ENCODE measurements at places on chromosomes 3 and 15.

DNA sequence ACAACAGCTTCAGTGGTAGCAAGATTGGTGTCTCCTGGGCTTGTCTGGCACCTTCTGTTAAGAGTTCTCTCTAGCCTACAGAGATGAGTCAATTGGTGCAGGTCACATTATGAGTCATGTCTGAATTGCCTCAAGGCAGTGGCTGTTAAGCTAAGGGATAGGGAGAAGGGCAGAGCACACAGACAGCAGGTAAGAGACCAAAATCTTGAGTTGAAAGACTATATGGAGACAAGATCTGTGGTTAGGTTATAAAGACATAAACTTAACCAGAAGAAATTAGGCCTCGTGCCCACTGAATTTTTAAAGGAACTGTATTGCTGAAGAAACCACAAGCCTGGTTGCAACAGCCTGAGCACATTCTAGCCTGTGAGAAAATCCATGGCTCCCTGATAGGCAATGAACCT lies 19.2 kb upstream of the KPNA1 start:
- DNase-seq, result no peak

DNA sequence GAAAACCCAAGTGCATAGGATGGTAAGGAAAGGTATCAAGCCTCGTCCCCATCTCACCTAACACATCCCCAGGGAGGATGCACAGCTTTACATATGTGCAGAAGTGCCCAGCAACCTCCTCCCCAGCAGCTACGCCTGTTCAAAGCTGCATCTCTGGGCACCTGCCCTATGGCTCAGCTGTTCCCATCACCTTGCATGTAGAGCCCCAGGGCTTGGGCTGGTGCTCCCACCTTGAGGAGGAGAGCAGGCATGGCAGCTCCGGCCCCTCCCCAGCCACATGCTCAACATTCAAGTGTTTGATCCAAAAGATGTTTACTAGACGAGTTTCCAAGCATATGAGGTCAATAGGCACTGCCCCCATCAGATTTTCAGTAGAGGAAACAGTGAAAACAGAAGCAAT lies 173.5 kb downstream of the ATP10A start:
- DNase-seq, result no peak

GRCh38 chr3:54899273-54899672 lies 28.6 kb downstream of the LRTM1 start:
- DNase-seq, result no peak

GRCh38 chr3:189636048-189636447 lies 4.9 kb downstream of the TP63 start:
- no peak for DNase-seq

DNA sequence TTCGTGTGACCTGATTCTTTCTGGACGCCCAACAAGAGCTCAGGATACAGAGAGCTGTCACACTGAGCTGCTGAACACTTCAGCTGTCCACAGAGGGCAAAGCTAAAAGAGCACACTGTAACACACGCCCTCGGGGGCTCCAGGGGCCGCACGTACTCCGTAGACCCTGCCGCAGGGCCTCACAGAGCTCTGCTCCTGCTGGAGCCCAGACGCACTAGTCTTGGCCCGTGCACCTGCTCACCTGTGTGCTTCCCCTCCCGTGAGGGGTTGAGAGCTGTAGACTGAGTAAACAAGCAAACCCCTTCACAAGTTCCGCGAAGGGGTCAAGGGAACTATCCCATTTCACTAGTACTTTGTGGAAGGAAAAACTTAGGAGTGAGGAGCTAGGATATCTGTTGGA lies 30.7 kb upstream of the TUSC7 start:
- DNase-seq, result no peak

GRCh38 chr3:173395073-173395411 lies 2.5 kb upstream of the NLGN1 start:
- DNase-seq, result no peak

DNA sequence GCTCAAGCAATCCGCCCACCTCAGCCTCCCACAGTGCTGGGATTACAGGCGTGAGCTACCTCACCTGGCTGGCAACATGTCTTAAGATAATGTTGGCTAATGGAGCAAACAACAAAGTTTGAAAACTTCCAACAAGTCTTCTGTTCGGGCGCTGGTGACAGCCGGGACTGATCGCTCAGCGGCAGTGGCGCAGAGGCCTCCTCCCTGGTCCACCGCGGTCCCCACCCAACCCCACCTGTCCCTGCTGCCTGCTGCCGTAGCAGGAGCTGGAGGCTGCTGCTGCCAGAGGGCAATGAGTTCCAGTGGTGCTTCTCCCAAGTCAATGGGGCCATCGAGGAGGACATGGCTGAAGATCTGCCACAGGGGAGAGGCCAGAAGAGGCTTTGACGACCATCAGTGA lies 12.1 kb downstream of the DLEC1 start:
- DNase-seq, result no peak

DNA sequence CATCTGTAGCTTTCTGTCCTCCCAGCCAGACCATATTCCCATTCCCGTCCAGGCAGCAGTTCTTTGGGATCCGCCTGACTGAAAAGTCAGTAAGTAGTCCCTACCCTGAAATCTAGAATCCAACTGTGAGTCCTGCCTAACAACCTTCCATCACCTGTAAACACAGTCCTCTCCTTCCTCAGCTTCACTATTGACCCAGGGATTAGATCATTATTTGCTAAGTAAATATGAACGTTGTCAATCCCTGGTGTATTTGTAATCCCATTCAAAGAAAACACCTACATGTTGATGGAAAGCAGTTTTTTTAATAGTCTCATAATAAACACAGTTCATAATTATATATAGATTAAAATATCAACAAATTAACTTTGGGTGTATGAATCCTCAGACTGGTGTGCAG lies 732 bp downstream of the SAXO2 start:
- no peak for DNase-seq

DNA sequence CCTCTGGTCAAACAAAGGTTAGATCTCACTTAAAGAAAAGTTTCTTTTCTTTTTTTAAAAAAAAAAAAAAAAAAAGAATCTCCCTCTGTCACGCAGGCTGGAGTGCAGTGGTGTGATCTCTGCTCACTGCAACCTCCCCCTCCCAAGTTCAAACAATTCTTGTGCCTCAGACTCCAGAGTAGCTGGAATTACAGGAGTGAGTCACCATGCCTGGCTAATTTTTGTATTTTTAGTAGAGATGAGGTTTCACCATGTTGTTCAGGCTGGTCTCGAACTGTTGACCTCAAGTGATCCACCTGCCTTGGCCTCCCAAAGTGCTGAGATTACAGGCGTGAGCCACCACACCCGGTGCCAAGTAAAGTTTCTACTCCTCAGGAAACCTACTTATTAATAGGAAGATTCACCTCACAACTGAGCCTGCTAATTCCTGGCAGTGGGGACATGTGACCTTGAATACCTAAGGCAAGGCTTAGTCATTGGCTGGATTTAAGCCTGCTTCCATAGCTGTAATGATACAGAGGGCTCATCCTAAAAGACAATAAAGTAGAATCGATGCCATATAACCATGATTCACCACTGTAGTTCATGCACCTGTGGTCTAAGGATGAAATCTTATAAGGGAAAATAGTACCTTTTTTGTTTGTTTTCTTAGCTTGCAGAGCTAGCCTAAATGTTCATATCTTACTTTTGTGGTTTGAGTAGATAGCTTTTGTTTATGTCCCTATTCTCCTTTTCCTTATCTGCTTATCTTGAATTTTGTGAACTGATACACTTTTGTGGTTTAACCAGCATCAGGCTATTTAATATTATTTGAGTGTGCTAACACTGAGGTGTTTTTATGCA lies 24.8 kb upstream of the RBMS3 start:
- no peak for DNase-seq

DNA sequence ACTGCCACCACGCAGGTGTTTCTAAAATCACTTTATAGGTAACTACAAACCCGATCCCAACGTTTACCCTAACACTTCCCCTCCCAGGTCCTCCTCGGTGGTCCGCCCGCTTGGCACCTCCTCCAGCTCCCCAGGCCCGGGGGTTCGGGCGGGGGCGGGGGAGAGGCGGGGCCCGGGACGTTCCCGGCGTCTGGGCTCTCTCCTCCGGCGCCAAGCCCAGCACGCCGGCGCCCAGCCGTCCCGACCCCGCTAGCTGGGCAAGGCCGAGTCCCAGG lies 562 bp downstream of the CGGBP1 start:
- no peak for DNase-seq

- peak; percentile 76 for DNase-seq
These were observed at the start of gene ATRIP for GRCh38 chr3:48446425-48447193. ATRIP (plus strand) TSS chr3:48446737; CDS start chr3:48446846, 109 bp downstream.

DNA sequence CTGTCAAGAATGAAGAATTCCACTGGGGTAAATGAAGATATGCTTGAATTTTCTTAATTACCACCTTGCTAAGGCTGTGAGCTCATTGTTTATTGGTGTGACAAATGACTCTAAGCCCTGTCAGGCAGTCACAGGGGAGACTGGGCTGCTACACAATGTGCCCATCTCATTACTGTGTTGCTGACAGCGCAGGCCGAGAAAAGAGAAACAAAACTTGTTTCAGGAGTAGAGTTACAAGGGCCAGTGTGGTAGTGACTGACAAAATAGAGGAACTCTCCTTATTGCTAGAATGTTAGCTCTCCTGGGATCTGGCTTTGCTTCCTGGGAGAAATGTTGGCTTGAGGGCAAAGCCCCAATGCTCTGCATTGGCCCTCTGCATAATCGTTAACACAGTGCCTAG lies 130.4 kb upstream of the CRBN start:
- no peak for DNase-seq

DNA sequence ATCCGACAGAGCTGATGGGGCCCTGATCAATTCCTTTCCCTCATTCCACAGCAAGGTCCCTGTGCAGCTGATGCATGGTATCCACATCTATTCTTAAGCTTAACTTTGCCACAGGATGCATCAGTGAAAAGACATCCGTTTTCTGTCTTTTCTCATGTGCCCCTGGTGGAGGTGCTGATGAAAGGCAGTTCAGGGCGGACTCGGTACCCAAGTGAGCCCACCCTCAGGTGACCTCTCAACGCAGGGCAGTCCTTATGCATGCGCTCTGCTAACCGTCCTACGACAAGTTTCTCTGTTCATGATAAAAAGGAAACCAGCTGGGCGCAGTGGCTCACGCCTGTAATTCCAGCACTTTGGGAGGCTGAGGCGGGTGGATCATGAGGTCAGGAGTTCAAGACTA lies 251.4 kb downstream of the ADAMTS17 start:
- DNase-seq, result no peak

- no peak for DNase-seq
These were observed 706 bp downstream of the DVL3 start for GRCh38 chr3:184155644-184156521.

Measured in stimulated activated CD4-positive, alpha-beta T cell treated with anti-CD3 and anti-CD28 coated beads, Interleukin-1b, Interleukin-23, amount 100 ng/mL, for 1 hour (primary cell).